T-helper 17 cell (primary cell): ENCODE measurements at places on chromosomes 5 and 9.

DNA sequence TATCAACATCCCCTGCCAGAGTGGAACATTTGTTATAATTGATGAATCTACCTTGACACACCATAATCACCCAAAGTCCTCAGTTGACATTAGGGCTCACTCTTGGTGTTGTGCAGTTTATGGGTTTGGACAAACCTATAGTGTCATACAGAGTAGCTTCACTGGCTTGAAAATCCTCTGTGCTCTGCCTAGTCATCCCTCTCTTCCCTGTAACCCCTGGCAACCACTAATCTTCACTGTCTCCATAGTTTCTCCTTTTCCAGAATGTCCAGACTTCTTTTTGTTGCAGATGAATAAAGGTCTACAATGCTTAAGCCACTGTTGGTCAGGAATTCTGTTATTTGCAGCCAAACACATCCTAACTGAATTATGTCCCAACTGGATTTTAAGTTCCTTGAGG is 22.5 kb upstream of the SUB1 start:
- no peaks in the 10 kb centered on the region for H3K27me3 ChIP-seq
- H3K36me3 ChIP-seq: peaks cover 4% of the 10 kb centered on the region
- H3K4me1 ChIP-seq: no peaks in the 10 kb centered on the region
- H3K27ac ChIP-seq: no peak overlapping the region
- peak overlapping the region; percentile 12 for H3K4me3 ChIP-seq

DNA sequence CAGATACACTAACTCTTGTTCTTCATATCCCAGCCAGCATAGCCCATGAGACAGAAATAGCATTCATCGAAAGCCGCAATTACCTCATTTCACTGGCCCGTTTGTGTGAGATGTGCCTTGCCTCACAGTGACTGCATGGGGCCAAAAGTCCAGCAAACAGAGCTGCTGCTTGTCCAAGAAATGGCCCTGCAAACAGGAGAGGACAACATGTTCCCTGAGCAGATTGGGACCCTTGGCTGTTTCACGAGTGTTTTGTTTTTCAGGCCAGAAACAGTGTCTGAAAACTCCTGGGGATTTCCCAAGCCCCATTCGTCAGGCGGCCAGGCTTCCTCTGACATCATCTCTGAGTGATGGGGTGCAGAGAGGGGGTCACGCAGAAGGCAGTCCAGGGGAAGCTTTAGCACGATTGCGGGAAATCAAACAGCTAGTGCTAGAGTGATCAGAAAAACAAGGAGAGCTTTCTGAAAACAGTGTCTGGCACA is 503.6 kb upstream of the PAPPA start:
- no peak overlapping the region for H3K4me3 ChIP-seq
- no peak for DNase-seq
- H3K27me3 ChIP-seq: peaks cover 18% of the 10 kb centered on the region
- no peaks in the 10 kb centered on the region for H3K4me1 ChIP-seq
- H3K27ac ChIP-seq: no peak overlapping the region

- DNase-seq: no peak
- no peaks in the 10 kb centered on the region for H3K27me3 ChIP-seq
- H3K27ac ChIP-seq: no peak overlapping the region
Observed at GRCh38 chr9:131951905-131952304, 127.8 kb downstream of the MED27 start.

GRCh38 chr5:169763376-169764017 is 126.4 kb downstream of the DOCK2 start:
- H3K27me3 ChIP-seq: no peaks in the 10 kb centered on the region
- no peak overlapping the region for H3K4me3 ChIP-seq
- H3K4me1 ChIP-seq: peaks cover 8% of the 10 kb centered on the region

DNA sequence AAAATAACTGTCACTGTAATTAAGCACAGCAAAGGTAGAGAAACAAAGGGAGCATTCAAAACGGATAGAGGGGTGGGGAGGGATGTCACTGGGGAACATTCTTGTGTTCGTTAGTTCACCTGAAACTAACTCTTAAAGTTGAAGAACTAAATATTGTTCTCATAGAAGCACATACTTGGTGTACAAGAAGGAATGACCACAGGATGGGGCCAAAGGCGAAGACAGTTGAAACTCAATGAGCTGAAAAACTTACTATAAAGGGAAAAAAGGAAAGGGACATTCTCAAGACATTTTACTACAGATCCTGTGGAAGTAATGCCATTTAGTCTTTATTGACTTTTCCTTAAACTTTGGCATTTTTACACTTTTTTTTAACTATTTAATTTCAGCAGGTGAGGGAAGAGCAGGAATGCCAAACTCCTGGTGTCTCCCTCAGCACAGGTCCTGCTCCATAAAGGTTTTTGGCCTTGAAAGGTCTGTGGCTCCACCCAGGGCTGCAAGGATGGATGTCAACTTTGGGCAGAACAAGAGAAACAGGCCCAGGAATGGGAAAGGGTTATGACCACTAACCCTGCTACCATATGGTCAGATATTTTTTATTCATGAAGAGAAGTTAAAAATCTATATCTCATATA is 197.6 kb upstream of the RASA1 start:
- H3K4me3 ChIP-seq: no peak overlapping the region
- H3K4me1 ChIP-seq: peaks cover 10% of the 10 kb centered on the region
- no peaks in the 10 kb centered on the region for H3K36me3 ChIP-seq
- no peaks in the 10 kb centered on the region for H3K27me3 ChIP-seq
- no peak for DNase-seq
- H3K27ac ChIP-seq: no peak overlapping the region

DNA sequence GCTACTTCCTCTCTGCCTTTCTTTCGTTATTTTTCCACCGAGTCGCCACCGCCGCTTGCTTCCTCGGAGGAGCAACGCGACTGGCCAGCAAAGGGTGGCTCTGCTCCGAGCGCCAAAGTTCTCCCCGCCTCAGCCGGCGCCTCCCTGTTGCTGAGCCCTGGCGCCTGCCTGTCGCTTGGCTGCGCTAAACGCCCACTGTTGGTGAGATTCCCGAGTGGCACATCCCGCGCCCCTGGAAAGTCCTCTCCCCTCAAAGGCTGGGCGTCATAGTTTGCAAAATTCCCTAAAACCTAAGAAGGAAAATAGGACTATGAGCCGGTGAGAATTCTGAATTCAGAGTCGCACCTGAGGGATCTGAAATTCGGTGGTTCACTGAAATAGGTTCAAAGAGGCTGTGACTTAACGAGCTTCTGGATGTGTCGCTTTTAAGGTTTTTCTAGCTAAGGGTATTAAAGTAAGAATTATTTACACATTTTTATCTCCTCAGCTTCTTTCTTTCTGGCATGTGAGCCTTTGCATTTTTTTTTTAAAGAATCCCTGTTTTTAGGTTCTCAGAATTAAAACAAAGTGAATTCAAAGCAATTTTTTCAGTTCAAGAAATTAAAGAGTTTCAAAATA is at the start of gene GRIN3A:
Gene GRIN3A, minus strand, starts transcription at position 82 of the 618 bp plus-strand sequence. CDS start 668 bp downstream, outside the sequence.
- H3K27me3 ChIP-seq: peaks cover 52% of the 10 kb centered on the region
- no peak for DNase-seq
- peaks cover 3% of the 10 kb centered on the region for H3K36me3 ChIP-seq
- no peak within 1 kb of the TSS for H3K4me3 ChIP-seq
- H3K27ac ChIP-seq: no peak within 1 kb of the TSS
- H3K4me1 ChIP-seq: no peaks in the 10 kb centered on the region

DNA sequence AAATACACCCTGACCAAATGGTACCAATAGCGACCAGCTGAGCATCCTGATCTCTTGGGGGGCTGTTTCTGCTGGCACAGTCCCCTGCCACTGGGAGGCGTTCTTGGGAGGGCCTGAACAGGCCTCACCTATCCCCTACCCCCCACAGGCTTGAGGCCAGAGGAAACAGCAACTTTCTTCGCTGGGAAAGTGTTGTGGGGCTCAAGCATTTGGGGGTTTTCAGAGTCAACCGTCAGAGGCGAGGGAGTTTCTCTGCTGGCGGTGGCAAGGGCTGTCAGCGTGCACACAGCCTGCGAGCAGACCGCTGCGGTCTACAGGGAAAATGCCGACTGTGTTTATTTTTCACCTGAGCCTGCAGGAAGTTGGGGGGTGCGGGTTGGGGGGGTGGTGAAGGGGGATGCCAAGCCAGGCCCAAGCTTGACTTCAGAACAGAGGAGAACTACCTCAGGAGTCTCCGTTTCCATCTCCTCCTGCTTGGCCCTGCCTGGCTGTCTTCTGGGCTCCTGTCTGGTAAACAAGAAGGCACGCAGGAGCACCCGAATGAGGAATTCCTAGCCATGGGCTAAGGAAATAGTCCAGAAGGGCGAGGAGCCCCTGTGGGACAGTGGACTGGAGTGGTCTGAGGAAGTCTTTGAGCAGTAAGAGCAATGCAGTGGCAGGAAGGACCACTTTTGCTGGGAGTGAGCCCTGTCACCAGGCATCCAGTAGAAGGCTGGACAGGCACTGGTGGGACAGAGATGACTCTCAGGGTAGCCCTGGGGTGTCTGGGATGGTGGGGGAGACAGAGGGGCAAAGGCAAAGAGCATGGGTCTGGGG is 18.1 kb downstream of the TCF7 start:
- no peaks in the 10 kb centered on the region for H3K27me3 ChIP-seq
- H3K4me1 ChIP-seq: peaks cover 81% of the 10 kb centered on the region
- peaks cover 21% of the 10 kb centered on the region for H3K36me3 ChIP-seq
- H3K4me3 ChIP-seq: peak overlapping the region; percentile 90
- H3K27ac ChIP-seq: peak overlapping the region; percentile 100

DNA sequence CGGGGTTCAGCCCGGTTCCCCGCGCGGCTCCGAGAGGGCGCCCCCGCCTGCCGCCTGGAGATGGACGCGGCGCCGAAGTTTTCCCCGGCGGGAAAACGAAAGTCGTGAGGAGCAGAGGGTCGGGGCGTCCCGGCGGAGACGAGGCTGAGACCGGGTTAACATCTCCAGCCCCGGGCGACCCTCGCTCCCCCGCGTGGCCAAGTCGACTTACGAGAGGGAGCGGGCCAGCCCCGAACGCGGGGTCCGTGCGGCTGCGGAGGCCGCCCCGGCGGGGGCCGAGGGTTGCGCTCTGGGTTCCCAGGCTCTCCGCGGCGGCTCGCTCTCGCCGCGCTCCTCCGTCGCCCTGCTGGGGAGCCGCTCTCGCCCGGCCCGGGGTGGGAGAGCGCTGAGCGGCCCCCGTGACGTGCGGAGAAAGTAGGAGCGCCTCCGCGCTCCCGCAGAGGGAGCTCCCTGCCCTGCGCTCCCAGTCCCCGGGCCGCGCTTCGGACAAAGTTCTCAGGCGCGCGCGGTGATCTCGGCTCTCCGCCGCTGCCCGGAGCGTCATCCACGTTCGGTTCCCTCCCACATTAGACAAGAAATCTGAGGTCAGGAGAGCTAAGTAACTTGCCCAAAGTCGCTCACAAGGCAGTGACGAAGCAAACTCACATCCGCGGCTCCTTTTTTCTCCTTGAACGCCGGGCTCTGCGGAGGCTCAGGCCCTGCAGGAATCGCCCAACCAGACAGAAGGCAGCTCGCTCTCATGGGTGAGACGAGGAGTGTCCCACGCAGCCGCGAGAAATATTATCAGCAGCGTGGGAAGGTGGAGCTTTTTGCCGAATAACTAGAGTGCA is 1.2 kb upstream of the GCNT4 start:
- H3K36me3 ChIP-seq: no peaks in the 10 kb centered on the region
- peaks cover 33% of the 10 kb centered on the region for H3K27me3 ChIP-seq
- peaks cover 57% of the 10 kb centered on the region for H3K4me1 ChIP-seq
- DNase-seq: peak; percentile 23
- H3K4me3 ChIP-seq: peak overlapping the region; percentile 91

DNA sequence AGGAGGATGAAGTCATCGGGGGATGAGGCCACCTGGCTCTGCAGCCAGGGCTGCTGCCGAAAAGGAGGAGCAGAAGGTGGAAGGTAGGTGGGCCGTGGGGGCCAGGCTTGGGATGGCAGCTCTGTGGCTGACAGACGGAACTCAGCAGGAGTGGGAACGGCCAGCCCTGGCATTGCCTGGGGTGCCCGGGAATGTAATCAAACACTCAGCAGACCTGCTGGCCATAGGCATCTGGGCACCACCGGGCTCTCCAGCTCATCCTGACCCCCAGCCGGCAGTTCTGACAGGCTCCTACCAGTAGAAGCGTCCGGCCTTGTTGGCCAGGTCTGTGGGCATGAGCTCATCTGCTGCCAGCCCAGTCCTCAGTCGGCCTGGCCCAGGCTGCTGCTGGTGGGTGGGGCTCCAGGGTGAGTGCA is 4.3 kb upstream of the FAT2 start:
- peak overlapping the region; percentile 14 for H3K27ac ChIP-seq
- H3K36me3 ChIP-seq: no peaks in the 10 kb centered on the region
- peaks cover 18% of the 10 kb centered on the region for H3K27me3 ChIP-seq
- H3K4me3 ChIP-seq: no peak overlapping the region
- peaks cover 3% of the 10 kb centered on the region for H3K4me1 ChIP-seq
- no peak for DNase-seq

- H3K27me3 ChIP-seq: no peaks in the 10 kb centered on the region
- H3K4me1 ChIP-seq: no peaks in the 10 kb centered on the region
Observed at GRCh38 chr5:163914910-163915309, 409.5 kb downstream of the MAT2B start.

- no peaks in the 10 kb centered on the region for H3K36me3 ChIP-seq
- H3K4me1 ChIP-seq: no peaks in the 10 kb centered on the region
Observed at GRCh38 chr5:170519549-170519948, 15.7 kb downstream of the KCNIP1 start.

GRCh38 chr5:17816944-17817343 is 182.7 kb downstream of the TAF11L14 start:
- DNase-seq: no peak
- H3K27ac ChIP-seq: no peak overlapping the region
- H3K4me3 ChIP-seq: no peak overlapping the region
- H3K36me3 ChIP-seq: no peaks in the 10 kb centered on the region
- no peaks in the 10 kb centered on the region for H3K4me1 ChIP-seq

GRCh38 chr5:106451998-106452397 is 1218.7 kb downstream of the EFNA5 start:
- H3K27me3 ChIP-seq: no peaks in the 10 kb centered on the region
- H3K4me1 ChIP-seq: no peaks in the 10 kb centered on the region
- no peak for DNase-seq

- H3K36me3 ChIP-seq: no peaks in the 10 kb centered on the region
- no peak overlapping the region for H3K4me3 ChIP-seq
- no peak overlapping the region for H3K27ac ChIP-seq
- no peaks in the 10 kb centered on the region for H3K4me1 ChIP-seq
- DNase-seq: no peak
Observed at GRCh38 chr9:82764061-82764668, 298.8 kb downstream of the RASEF start.

GRCh38 chr5:88999853-89000252 is 116.9 kb upstream of the MEF2C start:
- DNase-seq: no peak
- H3K4me3 ChIP-seq: no peak overlapping the region
- H3K27ac ChIP-seq: no peak overlapping the region

DNA sequence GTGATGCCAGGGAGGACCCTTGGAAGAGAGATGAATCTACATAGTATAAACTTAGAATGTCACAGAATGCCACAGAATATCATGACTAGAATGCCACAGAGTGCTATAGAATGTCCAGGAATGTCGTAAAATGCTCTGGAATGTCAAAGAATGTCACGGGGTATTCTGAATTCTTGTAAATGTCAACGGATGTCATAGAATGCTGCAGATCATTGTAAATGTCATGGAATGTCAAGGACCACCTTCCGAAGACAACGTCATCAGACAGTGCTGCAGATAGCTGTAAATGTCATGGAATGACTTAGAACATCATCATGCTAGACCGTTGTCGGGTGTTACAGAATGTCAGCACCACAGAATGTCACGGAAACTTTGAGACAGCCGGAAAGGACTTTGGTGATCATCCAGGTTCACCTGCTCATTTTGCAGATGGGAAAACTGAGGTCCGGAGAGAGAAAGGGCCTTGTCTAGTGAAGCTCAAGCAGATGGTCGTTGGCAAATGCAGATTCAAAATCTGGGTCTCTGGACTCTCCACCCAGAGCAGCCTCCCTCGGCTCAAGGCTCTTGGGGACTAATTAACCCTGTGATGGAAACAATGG is 117.1 kb downstream of the LHX2 start:
- no peaks in the 10 kb centered on the region for H3K36me3 ChIP-seq
- H3K27ac ChIP-seq: no peak overlapping the region
- peaks cover 14% of the 10 kb centered on the region for H3K27me3 ChIP-seq
- H3K4me3 ChIP-seq: no peak overlapping the region
- peaks cover 14% of the 10 kb centered on the region for H3K4me1 ChIP-seq
